ENCODE measurements at places on chromosomes 3 and 15. TPM values are rescaled to one million over a fixed set of nuclear protein-coding genes. Genes with fewer than 3 reads are reported as not detected.

RHOV gene
- 0.15 TPM for total RNA-seq

GRCh38 chr3:71149959-71150954 lies 433.3 kb downstream of the FOXP1 start:
- DNase-seq, result no peak
- H3K4me3 ChIP-seq, result no peak overlapping the region
- no peaks in the 10 kb centered on the region for H3K36me3 ChIP-seq
- H3K4me1 ChIP-seq, result peaks cover 50% of the 10 kb centered on the region

IL5RA gene
- not detected for total RNA-seq

DNA sequence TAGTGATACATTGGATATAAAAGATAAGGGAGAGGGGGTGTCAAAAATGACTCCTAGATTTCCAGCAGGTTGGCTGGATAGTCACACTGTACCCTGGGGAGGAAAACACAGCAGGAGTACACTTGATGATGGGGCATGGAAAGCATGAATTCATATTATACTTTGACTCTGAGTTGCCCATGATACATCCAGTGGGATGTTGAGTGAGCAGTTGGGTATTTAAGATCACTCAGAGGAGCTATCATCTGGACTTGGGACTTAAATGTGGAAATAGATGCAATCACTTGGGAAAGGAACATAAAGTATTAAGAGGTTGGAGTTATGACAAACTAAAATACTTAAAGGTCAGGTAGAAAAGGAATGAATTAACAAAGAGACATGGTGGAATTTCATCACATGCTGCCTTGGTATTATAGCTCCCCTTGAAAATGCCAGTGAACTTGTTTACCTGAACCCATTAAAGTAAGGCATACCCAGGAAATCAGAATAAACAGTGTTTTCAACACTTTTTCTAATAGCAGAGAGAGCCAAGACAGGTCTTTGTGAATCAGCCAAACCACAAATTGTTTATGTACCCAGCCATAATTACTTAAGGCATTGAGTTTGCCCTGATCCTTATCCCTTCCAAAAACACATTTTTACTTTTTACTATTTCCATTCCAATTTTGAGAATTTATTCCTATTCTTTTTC lies 49.9 kb upstream of the ABI3BP start:
- DNase-seq, result no peak
- no peaks in the 10 kb centered on the region for H3K36me3 ChIP-seq
- H3K4me1 ChIP-seq, result no peaks in the 10 kb centered on the region
- no peak overlapping the region for H3K4me3 ChIP-seq

GOLGA8H gene
- 0.49 TPM for total RNA-seq

GRCh38 chr15:56307180-56307579 lies 58.0 kb upstream of the TEX9 start:
- DNase-seq, result no peak
- no peak overlapping the region for H3K4me3 ChIP-seq
- H3K27me3 ChIP-seq, result no peaks in the 10 kb centered on the region
- H3K4me1 ChIP-seq, result no peaks in the 10 kb centered on the region

KLHL6 gene
- not detected for total RNA-seq

USP50 gene
- 0.86 TPM for total RNA-seq

- H3K27me3 ChIP-seq, result no peaks in the 10 kb centered on the region
- no peak overlapping the region for H3K4me3 ChIP-seq
- no peaks in the 10 kb centered on the region for H3K4me1 ChIP-seq
- DNase-seq, result no peak
- H3K36me3 ChIP-seq, result no peaks in the 10 kb centered on the region
- no peak overlapping the region for H3K27ac ChIP-seq
Observed at GRCh38 chr3:29515451-29515850, 234.6 kb downstream of the RBMS3 start.

DNA sequence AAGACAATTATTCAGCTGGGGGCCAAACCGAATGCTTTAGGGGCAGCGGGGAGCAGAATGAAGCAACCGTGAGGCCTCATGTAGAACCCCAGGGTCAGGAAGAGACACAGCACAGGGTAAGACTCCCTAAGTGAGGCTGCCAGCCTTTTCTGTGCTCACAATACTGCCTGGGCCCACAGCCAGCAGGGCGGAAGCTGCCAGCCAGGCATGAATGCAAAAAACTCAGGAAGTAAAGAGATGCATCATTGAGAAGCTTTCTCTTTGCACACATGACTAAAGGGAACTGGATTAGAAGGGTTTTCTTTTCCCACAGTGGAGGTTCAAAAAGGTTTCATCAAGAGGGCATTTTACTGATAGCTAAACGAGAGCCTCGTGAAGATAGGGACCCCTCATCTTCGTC lies 33.3 kb downstream of the CA12 start:
- H3K4me1 ChIP-seq, result no peaks in the 10 kb centered on the region
- no peak overlapping the region for H3K4me3 ChIP-seq
- DNase-seq, result no peak
- H3K36me3 ChIP-seq, result no peaks in the 10 kb centered on the region
- peaks cover 1% of the 10 kb centered on the region for H3K27me3 ChIP-seq
